ENCODE measurements at places on chromosomes 16 and 17.

DNA sequence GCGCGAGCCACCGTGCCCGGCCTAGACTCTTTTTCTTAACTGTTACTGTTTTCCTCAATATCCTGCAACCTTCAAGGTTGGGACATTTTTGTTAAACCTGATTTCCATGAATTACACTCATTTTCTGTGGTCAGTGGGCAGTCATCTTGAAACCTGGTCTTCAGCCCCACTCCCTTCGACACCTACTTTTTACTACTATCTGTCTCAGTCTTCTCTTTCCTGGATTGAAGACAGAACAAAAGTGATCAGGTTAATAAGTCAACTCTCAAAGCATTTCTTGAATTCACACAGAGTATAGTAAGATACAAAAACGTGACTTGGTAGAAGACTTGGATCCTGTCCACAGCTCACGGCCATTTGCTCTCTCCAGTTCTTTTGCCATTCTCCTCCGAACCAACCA lies 6.1 kb downstream of the MINK1 start:
- no peak for DNase-seq

GRCh38 chr17:48460052-48460451 lies 30.0 kb upstream of the SKAP1 start:
- no peak for DNase-seq

GRCh38 chr17:12431188-12431587 lies 234.5 kb upstream of the MYOCD start:
- DNase-seq = no peak

DNA sequence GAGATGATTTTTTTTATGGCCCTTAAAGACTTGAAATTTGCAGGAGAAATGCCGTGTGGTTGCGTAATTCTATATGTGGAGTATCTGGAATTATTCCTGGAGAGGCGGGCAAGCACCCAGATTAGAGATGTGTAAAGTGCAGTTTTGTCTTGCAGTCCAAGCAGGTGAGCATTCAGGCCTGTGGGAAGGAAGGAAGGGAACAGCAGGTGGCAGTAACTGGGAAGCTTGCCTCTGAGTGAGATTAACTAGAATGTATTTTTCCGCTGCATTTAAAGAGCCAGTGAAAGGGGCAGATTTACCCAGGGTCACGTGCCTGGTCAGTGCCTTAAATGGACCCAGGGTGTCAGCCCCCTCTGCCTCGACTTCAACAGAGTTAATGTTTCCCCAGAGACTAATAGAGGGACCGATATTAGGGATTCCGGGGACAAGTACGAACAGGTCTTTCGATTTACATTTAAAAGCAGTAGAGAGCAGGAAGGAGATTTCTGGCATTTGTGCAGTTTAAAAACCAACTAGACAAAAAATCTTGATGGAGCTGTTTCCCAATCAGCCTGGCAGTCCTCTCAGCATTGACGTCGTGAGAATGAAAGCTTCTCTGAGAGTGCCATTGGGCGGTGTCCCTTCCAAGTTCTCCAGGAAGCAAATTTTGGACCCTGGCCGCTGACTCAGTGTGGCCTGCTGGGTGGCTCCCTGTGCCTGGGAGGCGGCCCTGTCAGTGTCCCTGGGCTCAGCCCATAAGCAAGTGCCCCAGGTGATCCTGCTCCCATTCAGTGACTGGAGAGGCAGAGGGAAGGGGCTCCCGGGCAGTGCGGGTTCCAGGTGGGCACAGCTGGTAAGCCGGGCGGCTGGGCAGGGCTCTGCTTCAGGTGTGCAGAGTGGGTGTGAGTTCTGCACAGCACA lies 38.2 kb downstream of the KSR1 start:
- no peak for DNase-seq

DNA sequence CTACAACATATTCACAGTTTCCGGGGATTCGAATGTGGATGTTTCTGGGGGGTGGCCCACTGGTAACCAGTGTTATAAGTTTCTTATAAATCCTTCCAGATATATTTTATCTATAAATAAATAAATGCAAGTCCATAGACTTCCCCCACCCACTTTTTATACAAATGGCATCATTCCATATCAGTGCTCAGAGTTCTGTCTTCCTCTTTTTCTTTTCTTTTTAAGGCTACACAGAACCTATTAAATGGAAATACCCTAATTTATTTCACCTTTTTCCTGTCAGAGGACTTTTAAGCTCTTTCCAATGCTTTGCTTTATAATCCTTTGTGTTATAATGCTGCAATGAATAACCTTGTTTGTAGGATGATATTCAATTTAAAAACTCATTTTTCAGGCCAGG lies 3.8 kb downstream of the LGALS9 start:
- no peak for DNase-seq

GRCh38 chr17:11943759-11944347 lies 53.4 kb downstream of the ZNF18 start:
- no peak for DNase-seq

Measured in type B pancreatic cell (in vitro differentiated cells).